ENCODE measurements at places on chromosomes 1 and 21.
A peak's percentile ranks its signal among the peaks of the same experiment; 100 is the strongest.

DNA sequence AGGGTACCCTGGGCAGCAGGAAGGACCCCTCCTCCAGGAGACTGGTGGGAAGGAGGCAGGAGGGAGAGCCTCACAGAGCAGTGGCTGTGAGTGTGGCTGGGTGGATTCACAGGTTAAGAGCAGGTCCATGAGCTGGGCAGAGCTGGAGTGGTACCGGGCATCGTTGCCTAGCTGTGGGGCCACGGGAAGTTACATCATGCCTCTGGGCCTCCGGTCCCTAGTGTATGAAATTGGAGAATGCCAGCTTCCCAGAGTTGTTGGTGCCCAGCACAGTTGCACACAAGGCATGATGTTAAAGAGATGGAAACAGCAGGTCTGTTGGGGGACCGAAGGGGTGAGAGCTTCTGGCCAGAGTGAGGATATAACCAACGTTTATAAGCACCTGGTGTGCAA, 18.5 kb downstream of the FOXO6 start:
- no peak for DNase-seq

GRCh38 chr1:9903801-9904527, 6.1 kb downstream of the CTNNBIP1 start:
- no peak for DNase-seq

GRCh38 chr21:29616209-29616751, 317.6 kb downstream of the BACH1 start:
- no peak for DNase-seq

DNA sequence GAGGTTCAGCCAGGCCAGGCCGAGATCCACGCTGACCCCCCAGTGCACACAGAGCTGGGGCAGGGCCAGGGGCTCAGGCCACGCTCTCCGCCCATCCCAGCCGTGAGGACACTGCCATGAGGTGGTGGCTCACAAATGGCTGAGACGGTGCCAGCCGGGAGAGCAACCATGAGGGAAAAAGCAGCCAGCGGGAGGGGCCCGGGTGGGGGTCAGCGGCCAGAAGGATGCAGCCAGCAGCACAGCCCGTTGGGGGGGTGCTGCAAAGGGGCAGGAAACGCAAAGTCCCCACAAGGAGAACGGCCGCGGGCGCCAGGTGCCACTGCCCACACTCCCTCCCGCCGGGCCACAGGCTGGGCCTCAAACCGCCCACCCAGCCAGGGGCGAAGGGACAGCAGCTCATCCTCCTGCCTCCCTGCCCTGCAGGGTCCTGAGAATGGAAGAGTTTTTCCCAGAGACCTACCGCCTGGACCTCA, 8.3 kb downstream of the TTLL10 start:
- DNase-seq, result no peak

GRCh38 chr1:100580446-100580845, 42.5 kb downstream of the GPR88 start:
- no peak for DNase-seq

DNA sequence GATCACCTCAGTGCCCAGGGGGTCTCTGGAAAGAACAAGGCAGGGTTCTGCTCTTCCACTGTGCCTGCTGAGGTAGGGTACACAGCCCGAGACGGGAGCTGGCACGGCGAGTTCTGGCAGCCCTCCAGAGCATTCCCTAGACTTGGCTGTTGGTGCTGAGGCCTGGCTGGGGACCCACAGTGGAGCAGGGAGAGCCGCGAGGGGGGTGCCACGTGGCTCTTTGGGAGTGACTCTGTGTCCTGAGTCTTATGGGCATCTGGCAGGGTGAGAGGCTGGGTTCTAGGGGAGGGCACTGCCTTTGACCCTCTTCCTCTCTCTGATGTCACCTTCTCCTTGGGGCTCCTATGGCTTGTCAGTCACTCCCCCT, 336.4 kb downstream of the CAMTA1 start:
- no peak for DNase-seq

DNA sequence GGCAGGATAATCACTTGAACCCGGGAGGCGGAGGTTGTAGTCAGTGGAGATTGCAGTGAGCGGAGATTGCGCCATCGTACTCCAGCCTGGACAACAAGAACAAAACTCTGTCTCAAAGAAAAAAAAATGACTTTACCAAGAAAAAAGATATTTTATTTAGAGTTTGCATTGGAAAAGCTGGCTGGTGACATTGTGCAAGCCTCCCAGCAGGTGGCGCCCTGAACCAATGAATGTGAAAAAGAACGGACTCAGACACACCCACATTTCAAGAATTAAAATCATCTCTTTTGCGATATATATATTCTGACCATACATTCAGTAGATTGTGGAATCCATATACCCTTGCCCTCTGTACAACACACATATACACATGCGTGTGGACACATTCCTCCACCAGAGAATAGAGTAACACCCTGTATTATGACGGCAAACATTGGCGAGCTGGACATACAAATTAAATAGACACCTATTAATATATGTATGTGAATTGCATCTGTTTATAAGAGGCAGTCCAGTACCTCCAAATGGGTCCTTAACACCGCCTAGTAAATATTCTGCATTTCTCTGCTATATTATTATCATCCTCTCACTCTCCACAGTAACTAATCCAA, 39.0 kb upstream of the CADM3 start:
- peak; percentile 65 for DNase-seq

DNA sequence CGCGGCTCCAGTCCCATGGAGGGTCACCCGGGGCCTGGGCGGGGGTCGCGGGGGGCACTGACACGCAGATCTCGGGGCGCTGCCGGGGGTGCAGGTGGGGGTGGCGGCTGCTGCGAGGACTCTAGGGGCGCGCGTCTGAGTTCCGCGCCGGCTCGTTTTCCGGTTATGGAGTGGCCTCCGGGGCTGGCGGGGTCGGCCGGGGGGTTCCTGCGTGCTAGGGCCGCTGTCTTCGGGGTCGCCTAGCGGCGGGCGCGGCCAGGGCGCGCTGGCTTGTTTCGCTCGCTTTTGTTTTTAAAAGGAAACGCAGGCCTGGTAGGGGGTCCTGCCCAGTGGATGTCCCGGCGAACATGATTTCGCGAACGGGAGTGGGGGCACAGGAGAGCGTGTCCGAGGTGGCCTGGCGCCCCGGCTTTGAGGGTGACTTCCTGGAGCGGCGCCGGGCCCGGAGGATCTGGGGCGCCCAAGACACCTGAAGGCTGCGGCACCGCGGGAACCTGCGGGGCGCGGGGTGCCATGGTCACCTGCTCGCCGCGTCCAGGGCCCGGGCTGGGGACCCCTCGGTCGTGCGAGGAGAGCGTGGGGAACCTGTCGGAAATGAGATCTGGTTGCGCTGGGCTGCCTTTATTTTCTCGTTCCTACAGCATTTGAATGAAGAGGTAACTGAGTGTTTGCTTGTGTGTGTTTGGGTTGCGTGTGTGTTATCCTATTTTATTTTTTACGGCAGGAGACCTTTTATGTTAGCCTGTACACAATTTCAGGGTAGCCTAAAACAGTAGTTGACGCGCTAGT, 618 bp downstream of the ETS2 start:
- DNase-seq, result peak; percentile 61

DNA sequence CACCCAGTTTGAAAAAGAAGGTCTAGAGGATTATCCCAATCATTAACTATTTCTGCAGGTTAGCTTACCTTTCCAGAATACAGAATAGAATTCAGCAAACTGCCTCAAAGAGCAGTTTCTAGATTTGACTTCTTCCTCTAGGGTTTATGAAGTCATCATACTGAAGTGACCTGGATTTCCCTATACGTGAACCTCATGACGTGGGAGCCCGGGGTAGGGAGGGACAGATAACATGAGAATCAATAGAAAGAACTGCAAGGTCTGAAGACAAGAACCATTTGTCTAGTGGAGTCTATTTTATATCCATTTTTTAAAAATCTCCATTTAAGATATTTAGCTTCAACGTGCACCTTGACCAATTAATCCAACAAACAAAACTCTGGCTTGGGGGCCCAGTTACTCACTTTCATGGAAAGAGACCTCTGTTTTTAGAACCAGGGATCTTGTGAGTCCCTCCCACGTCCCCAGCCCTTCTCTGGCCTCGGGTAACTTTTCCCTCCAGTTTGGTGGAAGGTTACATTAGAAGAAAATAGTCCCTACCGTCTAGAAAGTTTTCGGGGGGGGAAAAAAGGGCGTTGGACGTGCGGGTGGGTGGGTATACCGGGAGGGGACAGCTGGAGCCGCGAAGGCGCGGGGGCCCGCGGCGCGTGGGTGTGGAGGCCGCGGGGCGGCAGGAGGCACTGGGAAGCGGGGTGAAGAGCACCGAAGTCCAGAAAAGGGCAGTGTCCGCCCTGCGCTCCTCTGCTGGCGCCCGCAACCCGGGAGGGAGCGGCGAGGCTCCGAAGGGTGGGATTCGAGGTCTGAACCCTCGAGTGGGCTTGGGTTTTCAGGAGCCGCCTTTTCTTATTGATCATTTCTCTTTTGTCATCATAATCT, 13.8 kb upstream of the POGZ start:
- DNase-seq, result peak; percentile 68

- DNase-seq, result no peak
Measured at GRCh38 chr1:204872262-204872881, 1.7 kb downstream of the NFASC start.

- no peak for DNase-seq
Measured at GRCh38 chr21:36766511-36766910, 67.6 kb downstream of the SIM2 start.

DNA sequence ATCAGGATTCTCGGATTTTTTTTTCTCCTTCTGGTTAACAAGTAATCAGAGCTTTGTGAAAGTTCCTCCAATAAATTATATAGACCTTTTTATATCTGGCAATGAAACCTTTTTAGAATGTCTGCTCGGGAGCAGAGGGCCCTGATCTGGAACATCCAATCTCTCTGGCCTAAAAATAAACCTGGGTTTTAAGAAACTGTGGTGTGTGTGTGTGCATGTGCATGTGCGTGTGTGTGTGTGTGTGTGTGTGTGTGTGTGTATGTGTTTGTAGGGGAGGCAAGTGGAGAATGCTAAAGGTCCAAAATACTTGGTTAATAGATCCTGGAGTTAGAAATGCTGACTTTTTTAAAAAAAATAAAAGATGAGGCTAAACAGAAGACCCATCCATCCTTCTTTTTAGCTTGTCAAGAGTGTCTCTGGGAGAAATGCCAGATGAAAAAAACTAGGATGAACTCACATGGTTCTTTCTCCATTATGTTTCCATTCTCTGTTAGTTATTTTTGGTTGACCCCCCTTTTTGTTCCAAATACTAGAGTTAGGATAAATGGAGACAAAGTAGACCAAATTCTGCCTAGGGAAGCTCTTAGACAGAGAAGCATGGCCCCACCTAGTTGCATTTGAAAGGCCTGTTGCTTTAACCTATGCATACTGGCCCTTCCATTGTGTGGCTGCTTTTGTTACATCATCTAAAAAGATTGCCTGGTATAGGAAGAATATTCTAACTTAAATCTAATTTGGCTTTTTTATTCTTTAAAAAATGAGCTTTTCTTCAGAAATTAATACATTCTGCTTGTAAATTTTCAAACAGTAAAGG, 175.9 kb downstream of the PAPPA2 start:
- no peak for DNase-seq

DNA sequence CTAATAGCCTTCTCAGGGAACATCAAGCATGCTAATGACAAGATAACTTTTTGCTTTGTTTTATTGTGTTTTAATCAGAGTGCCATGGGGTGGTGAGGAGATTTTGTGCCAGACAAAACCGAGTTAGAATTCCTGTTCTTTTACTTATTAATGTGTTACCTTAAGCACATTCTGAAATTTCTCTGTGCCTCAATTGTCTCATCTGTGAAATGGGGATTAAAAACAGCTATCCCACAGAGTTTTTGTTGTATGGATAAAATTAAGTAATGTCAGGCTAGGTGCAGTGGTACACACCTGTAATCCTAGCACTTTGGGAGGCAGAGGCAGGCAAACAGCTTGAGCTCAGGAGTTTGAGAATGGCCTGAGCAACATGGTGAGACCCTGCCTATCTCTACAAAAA, 138.0 kb downstream of the PROX1 start:
- DNase-seq, result no peak

DNA sequence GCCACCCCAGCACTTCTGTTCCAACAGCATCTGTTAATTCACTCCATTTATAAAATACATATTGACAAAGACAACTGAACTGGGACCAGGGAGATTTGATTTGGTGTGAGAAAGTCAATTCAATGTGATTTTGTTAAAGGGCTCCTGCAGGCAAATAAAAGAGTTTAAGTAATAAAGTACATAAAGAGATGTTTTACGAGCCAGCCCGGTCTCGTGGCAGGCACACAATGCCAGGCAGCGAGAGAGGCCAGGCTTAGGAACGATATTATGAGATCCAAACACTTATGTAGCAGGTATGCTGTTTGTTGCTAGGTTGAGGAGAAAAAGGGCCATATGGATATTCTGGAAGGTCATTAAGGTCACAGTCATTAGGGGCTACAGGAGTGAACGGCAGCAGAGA, 227.1 kb downstream of the KCTD3 start:
- DNase-seq, result no peak

GRCh38 chr1:183592733-183593132, 2.5 kb upstream of the NCF2 start:
- no peak for DNase-seq

DNA sequence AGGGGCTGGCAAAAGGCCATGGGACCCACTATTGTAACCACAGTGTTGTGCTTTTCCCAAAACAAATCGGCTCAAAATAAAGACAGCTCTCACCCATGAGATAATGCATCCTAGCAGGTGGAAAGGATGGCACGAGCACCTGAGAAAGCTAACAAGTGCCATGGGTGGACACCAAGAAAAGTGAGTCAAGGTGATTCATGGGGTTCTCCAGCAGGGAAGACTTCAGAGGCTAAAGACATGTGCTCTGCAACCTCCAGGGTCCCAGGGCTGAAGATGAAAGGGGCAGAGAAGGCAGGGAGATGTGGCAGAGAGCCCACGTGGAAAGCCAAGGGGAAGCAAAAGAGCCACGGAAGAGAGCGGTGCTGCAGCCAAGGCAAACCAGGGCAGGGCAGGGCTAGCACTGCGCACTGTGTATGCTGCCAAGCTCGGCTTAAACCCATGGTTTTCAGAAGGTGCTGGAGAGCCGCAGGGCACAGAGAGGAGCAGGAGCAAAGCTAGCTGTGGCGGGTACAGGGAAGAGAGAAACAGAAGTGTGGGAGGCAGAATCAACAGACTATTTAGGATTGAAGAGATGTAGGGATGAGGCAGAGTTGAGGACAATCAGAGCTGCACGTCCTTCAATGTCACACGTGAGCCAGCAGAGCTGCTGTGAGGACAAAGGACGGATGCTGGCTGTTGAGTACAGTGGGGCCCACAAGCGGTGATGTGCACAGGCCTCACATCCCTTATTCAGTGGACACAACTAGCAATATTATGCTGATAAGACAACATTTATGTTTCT, 41.8 kb upstream of the C1orf198 start:
- no peak for DNase-seq

- no peak for DNase-seq
Measured at GRCh38 chr1:117229217-117229616, 18.5 kb upstream of the VTCN1 start.
